ENCODE measurements at places on chromosomes 6 and 20.
A peak's percentile ranks its signal among the peaks of the same experiment; 100 is the strongest.

DNA sequence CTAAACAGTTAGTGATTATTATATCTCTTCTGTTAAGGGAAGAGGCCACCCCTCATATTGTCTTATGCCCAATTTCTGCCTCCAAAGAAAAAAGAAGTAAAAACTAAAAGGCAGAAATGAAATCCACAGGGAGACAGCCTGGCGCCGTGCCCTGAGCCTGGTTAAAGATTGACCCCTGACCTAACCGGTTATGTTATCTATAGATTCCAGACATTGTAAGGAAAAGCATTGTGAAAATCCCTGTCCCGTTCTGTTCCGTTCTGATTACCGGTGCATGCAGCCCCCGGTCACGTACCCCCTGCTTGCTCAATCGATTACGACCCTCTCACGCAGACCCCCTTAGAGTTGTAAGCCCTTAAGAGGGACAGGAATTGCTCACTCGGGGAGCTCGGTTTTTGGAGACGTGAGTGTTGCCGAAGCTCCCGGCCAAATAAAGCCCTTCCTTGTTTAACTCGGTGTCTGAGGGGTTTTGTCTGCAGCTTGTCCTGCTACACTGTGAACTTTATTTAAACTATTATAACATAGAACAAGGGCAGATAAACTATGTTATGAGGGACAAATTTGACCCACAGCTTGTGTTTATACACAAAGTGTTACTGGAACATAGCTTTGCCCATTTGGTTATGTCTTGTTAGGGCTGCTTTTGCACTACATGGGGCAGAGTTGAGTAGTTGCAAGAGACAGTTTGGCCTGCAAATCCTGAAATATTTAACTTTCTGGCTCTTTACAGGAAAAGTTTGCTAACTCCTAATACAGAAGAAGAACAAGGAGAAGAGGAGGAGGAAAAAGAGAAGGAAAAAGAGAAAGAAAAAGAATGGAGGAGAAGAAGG, 49.6 kb downstream of the CD24 start:
- DNase-seq: no peak

- no peak for DNase-seq
These were observed 224.5 kb downstream of the BCKDHB start for GRCh38 chr6:80330961-80331360.

DNA sequence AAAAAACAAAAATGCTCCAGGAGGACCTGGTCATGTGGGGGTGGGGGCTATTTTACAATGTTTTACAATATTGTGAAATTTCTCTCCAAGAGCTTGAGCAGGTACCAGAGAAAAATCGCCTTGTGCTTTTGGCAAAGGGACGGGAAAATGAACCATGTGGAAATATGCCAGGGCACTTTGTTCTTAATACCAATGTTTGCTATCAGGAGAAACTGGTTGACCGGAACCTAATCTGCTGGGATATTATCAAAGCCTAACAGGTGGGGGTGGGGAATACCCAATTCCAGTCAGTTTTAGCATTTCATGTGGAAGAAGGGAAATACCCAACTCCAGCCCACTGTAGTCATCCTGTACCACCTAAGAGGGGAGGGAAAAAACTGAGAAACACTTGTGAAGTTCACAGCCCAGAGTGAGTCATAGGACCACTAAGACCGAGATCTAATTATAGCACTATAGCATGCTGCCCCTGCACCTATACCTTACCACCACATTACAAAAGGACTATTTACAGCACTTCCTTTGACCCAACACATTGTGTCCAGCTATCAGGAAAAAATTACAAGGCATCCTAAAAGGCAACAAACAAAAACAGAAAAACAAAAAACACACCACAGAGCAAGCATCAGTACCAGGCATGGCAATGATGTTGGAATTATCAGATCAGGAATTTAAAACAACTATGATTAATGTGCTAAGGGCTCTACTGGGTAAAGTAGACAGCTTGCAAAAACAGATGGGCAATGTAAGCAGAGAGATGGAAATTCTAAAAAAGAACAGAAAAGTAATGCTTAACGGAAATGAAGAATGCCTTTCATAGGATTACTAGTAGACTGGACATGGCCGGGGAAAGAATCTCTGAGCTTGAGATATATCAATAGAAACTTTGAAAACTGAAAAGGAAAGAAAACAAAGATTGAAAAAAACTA, 84.1 kb upstream of the POPDC3 start:
- DNase-seq: no peak

DNA sequence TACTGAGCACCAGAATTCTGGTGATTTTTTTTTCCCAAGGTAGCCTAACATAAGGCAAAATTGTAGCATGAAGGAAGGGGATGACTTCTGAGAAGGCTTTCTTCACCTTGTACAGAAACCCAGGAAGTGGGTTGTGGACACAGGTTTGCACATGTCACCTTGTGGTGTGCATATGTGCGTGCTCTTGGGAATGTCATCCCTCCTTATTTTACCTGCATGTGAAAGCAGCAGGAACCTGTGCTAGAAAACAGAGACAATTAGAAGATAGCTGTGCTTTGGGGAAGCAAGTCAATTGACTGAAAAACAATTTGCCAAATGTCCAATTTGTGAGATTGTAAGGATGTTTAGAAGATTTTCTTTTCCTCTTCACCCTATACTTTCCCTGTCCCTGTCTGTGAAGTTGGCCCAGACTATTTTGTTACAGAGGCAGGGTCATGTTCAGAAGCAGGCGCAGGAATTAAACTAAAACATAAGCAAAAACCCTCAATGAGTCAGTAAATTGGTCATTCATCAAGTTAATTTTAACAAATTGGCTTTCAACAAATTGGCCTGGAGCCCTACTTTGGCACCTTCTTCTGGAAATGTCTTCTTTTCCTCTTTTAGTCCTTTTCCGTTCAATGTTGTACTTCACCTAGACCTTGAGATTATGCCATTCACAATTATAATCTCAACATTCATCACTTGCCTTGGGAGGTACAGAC, 261.2 kb downstream of the ADGB start:
- DNase-seq: no peak

DNA sequence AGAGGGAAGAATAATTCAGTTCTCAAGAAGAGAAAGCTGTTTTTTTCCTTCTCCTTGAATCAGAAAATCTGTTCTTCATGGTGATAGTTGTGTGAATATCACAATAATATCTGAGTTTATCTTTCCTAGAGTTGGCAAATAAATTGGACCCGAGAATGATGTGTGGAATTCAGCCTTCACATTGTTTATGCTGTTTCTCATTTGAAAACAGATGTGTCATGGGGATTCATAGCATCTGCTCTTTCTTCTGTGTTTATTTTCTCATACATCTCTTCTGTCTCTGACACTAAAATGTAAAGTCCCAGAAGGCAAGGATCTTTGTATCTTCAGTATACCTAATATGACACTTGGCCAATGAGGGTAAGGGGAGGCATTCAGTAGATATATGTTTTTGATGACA, 103.6 kb upstream of the SGK1 start:
- no peak for DNase-seq

DNA sequence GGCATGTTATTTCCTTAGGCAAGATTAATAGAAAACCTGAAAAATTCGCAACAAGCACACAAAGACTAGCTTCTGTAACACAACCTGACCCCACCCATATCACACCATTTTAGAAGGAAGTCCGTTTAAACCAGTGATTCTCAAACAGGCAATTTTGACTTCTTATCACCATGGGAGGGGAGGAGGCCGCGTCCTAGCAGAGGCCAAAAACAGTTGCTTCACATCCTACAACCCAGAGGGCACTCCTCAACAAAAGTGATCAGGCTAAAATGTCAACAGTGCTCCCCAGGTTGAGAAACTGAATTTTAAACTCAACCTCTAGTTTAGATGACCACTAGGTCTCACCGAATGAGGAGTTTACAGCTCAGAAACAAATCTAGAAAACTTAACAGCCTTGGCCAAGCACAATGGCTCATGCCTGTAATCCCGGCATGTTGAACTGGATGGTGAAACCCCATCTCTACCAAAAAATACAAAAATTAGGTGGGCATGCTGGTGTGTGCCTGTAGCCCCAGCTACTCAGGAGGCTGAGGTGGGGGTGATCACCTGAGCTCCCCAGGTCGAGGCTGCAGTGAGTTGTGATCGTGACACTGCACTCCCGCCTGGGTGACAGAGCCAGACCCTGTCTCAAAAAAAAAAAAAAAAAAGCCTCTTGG, 3.4 kb downstream of the SNX5 start:
- no peak for DNase-seq

- DNase-seq: peak; percentile 7
These were observed 69.1 kb upstream of the PBOV1 start for GRCh38 chr6:138287144-138287955.

GRCh38 chr20:63330084-63330760, 30.9 kb downstream of the CHRNA4 start:
- no peak for DNase-seq

DNA sequence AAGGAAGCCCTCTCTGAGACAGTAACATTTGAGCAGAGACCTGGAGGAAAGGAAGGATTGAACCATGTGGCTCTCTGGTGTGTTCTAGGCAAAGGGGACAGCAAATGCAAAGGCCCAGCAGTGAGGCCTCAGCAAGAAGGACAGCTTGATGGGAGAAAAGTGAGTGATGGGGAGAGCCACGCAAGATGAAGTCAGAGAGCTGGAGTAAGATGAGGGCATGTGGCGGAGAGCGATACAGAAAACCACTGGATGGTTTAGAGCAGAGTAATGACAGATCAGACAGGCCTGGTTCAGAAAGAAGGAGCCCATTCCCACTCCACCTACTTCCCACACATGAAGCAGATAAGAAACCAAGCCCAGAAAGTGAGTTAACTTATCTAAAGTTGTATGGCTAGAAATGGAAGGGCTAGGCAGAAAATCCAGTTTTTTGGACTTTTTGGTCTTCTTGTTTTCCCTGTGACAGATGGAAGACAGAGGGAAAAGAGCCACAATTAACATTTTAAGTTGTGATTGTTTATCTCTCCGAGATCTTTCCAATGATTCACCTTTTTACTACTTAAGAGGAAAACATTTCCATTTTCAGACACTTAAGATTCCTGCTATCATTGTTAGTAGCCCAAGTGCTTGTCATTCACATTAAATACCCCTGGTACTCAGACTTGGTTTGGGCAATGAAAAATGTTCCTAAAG, 723 bp upstream of the SNPH start:
- no peak for DNase-seq

DNA sequence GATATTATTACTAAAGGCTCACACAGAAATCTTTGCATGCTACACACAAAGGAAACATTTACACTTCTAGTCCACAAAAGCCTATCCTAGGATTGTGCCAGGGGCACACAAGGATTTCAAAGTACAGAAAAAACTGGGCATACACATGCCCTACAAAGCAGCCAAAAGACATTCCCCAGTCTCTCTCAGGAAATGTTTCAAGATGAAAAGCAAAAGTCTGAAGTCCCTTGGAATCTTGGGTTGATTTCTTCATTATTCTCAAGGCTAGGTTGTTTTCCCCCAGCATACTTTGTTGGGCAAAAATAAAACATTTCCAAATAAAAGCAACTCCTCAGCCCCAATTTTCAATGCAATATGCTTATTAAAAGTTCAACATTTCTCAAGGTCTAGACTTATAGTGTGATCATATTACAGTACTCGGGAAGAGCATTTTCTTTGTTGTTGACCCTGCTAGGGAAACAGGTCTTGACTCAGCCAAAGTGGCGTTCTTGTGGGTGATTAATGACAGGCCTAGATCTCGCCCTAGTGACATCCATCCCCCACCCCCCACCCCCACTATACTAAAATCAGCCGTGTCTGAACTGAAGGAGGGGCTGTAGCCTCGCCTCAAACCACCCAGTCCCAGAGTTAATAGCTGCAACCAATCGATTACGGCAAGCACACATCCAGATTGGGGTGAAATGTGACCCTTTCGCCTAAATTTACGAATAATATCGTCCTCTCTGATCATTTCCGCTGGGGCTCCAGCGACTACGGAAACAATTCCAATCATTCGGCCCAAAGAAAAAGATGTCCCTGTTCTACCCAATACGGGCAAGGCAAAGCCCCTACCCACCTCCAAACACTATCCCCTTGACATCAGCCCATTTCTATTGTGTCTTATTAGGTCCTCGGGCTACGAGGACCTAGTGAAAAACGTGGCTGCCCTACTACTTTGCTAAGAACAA, 1.4 kb downstream of the AKIRIN2 start:
- DNase-seq: peak; percentile 12

GRCh38 chr20:3068075-3068474, 3.3 kb upstream of the OXT start:
- DNase-seq: no peak
